NCI-H2107 (cell line): ENCODE measurements at places on chromosomes 11 and 22.

DNA sequence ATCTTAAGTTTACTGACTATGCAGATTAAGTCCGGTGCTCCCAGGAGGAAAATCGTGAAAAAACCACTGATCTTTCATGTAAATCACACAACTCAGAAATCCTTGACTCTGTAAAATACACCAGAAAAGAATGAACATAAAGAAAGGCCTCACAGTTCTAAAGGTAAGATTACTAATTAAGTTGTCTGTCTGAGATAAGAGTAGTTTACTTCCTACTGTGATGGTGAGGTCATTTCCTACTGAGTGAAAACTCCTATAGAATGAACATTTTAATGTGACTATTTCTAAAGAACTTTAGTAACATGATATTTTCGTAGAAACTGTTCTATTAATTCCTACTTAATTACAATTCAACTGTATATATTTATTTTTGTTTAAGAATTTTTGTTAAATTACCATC lies 774.4 kb upstream of the CHORDC1 start:
- DNase-seq = no peak

DNA sequence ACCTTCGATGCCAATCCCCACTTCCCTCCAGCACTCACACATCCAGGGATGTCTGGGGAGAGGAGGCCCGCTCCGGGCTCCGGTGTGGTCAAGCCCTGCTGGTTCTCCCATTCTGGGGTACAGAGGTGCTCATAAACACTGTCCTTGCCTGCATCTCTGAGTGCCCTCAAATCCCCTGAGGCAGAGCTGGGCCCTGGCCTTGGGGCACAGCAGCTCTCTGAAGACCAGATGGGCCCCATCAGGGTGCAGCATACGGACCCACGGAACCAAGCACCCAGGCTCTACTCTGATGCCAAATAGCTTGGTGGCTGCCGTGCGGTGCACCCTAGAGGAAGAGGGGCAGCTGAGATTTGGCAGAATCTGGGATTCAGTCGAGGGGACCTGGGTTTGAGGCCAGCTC lies 35.7 kb upstream of the NNMT start:
- no peak for DNase-seq

DNA sequence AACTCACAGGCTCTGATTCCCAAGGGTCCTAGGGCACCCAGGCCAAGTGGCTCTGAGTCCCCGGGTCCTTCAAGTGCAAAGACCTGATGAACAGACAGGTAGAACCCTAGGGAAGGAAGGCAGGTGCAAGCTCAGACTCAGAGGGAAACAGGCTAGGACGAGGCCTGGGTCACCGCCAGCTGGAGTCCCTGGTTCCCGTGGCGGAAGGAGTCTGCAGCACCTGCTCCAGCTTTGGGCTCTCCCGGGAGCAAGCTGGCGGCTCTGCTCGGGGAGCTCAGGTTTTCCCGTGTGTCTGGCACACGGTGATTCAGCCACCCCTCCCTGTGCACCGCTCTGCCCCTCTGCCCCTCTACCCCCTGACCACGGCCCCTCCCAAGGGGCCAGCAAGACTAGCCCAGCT lies 59.8 kb downstream of the WNT7B start:
- no peak for DNase-seq

DNA sequence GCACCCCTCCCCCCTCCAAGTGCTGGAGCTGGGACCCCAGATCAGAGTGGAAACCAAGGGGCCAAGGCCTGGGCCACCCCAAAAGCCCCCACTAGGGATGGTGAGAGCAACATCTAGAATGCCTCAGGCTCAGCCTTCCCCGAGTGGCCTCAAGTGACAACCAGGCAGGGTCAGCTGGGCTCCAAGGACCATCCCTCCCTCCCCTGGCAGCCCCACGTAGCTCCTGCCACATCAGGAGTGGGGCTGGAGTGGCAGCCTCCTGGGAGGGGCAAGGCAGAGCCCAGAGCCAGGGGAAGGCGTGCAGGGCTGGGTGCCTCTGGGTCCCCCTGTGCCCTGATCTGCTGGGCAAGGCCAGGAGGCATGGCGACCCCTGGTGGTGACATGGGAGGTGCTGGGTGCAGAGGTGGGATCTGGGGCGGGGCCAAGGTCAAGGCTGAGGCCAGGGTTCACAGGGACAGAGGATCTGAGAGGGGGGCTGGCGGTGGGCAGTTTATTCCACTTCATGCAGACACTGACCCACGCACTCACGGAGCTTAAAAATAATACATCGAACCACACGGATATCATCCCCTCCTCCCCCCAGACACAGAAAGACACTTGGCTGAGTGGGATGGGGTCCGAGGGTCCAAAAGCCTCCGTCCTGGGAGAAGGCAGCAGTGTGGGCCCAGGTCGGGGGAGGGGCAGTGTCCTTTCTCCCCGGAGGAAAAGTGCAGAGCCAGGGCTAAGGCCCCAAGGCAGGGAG lies 15.8 kb upstream of the EHD1 start:
- peak; percentile 63 for DNase-seq

GRCh38 chr22:37428649-37429586 lies 1.6 kb upstream of the ELFN2 start:
- DNase-seq = peak; percentile 8

- DNase-seq = no peak
These were observed 498.7 kb downstream of the METTL15 start for GRCh38 chr11:28606930-28607329.

DNA sequence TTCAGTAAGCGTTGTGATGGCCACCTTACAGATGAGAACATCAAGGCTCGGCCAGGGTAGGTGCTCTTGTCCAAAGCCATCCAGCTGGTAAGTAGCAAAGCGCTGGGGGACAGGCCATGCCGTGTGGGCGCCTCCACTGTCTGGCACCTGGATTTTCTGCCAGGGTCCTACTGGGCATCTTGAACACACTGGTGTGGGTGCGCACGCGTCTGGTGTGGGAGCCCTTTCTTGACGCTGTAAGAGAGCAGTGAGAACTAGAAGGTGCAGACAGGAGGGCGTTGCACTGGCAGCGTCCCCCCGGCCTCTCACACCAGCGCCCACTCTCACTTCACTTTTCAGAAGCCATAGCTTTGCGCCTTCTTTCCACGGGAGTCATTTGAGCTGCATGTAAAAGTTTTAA lies 296.6 kb downstream of the TBC1D22A start:
- no peak for DNase-seq

GRCh38 chr22:40346185-40347118 lies at the start of gene ADSL:
ADSL (plus strand) TSS chr22:40346500; CDS start chr22:40346559, 59 bp downstream.
- DNase-seq = peak; percentile 53

DNA sequence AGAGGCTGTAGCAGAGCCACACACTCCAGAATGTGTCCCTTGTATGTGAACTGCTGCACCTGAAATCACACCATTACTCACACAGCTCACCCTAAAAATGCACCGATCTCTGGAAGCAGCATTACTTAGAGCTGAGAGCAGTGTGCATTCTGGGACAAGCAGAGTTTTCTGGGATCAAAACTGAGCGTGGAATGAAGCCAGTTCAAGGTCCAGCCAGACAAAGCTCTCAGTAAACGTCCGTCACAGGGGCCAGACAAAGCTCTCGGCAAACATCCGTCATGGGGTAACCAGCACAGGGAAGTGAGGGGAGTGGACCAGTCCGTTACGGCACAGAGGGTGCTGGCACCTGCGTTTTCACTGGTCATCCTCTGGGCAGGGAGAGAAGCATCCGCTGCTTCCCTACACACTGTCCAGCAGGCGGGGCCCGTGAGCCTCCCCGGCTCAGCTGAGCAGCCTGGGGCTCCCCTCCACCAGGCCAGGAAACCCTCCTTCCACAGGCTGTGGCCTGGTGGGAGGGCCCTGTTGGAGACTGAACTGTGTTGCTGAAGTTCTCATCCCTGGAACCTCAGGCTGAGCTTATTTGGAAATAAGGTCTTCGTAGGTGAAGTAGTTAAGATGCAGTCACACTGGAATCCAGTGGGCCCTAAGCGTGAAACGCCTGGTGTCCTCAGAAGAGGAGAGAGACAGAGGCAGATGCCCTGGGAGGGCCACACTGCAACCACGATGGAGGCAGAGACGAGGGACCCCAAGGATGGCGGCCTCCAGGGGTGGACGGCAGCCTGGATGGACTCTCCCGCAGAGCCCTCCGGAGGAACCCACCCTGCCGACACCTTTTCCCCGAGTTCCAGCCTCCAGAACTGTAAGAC lies 883.9 kb downstream of the BRD1 start:
- no peak for DNase-seq

- no peak for DNase-seq
These were observed 12.2 kb upstream of the PIM3 start for GRCh38 chr22:49948116-49948957.

DNA sequence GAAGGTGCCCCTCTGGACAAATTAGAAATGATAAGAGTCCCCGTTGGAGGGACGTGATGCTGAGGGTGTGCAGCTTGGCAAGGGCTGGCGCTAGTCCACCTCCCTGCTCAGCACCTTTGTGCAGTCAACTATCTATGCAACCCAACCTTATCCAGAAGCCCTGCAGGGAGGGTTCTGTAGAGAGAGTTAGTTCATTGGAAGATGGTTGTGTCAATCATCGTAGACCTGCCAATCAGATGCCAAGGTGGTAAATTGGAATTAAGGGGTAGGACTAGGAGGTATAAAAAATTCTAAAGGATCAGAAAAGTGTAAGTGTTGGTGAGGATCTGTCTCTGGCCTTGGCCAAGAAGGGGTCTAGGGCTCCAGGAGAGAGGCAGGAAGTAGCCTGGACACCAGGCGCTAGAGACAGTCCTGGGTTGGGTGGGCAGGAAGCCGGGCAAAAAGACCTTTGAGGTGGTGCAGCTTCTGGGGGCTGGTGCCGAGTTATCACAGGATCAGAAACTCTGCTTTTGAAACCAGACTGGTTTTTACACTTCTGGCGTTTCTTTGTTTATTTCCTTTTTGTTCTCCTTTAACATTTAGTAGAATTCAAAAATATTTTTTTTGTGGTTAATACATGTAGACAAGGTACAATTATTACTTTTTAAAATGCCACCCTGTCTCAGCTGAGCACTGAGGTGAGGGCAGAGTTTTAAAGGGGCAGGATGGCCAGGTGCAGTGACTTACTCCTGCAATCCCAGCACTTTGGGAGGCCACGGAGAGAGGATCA lies 1.6 kb downstream of the C1QTNF6 start:
- no peak for DNase-seq

DNA sequence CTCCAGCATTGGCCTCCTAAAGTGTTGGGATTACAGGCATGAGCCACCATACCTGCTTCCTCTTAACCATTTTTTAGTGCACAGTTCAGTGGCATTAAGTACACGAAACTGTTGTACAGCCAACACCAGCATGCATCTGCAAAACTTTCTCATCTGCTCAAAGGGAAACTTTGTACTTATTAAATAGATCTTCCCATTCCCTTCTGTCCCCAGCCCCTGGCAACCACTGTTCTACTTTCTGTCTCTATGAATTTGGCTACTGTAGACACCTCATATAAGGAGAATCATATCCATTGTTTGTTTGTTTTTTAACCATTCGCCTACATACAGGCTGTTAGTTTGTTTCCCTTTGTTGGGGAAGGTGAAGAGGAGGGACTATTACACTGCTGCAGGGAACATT lies 6.5 kb upstream of the EP300 start:
- no peak for DNase-seq

DNA sequence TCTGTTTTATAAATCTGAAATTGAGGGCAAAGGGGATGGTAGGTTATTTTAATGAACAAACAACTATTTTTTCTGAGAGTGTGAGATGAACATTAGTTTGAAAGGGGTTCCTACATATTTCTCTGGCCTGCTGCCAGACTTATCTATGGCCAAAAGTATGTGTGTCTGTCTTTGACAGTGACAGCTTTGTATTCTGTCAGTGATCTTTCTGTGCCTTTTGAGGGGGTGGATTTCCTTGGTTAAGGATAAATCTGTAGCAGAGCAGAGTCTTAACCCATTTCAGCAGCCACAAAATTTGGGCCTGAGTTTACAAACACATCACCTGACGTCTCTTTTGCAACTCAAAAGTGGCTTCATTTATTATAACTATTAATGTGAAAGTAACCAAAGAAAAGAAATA lies 30.9 kb downstream of the ZFTA start:
- no peak for DNase-seq

GRCh38 chr11:62153617-62154016 lies 29.8 kb downstream of the INCENP start:
- DNase-seq = no peak

DNA sequence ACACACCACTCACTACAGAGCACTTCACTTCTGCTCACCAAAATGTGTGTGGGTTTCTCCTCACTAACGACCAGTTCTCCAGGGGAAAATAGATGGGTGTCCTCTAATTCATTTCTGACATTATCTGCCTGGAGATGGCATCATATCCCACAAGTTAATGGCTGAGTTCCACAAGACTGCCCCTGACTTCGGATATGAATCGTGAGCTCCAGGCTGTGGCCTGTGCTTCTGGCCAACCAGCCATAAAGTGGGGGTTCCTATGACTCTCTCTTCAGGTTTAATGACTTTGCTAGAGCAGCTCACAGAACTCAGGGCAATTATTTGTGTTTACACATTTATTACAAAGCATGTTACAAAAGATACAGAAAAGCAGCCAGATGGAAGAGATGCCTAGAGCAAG lies 113.0 kb upstream of the SYT13 start:
- no peak for DNase-seq

GRCh38 chr11:93536101-93536861 lies 6.9 kb downstream of the SMCO4 start:
- DNase-seq = no peak

- no peak for DNase-seq
These were observed 9.3 kb upstream of the GDPD5 start for GRCh38 chr11:75535071-75535470.

GRCh38 chr22:18954990-18955571 lies 19.0 kb upstream of the PRODH start:
- no peak for DNase-seq

DNA sequence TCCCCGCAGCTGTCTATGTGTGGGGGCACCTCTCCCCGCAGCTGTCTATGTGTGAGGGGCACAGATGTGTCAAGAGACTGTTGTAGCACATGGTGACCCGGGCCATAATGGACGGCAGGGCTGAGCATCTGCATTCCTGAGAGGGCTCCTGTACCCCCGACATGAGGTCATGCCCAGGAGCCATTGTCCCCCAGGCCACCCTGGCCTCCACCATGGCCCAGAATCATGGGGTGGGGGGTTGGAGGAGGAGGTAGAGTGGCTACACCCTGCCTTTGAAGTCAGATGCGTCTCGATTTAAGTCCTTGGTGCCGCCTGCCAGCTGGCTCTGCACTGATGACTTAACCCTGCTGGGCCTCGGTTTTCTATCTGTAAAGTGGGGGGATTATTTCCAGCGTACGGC lies 49.1 kb downstream of the ARHGAP8 start:
- no peak for DNase-seq

DNA sequence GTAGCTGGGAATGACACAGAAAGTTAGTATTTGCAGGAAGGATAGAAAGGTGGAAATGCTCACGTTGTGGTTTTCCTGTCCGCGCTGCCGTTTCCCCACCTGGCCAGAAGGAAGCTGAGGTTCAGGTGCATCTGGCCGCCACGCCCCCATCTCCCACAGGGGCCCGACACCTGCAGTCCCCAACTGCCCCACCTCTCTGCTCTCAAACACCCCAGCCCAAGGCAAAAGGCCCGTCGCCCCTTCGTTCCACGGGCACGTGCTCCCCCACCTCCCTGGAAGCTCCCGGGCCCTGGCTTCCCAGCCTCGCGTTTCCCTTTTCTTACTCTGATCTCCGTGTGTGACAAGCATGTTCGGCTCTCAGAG lies 985.1 kb downstream of the BRD1 start:
- DNase-seq = no peak

- DNase-seq = no peak
These were observed 1336.9 kb downstream of the BRD1 start for GRCh38 chr22:48490500-48491411.
